ENCODE measurements at places on chromosomes 3 and 15.

GRCh38 chr3:40680685-40681657 is 156.2 kb downstream of the ZNF621 start:
- DNase-seq = no peak

- DNase-seq = no peak
These were observed 253.6 kb downstream of the UACA start for GRCh38 chr15:70509731-70510143.

- no peak for DNase-seq
These were observed 34.0 kb downstream of the DGKG start for GRCh38 chr3:186327912-186328487.

DNA sequence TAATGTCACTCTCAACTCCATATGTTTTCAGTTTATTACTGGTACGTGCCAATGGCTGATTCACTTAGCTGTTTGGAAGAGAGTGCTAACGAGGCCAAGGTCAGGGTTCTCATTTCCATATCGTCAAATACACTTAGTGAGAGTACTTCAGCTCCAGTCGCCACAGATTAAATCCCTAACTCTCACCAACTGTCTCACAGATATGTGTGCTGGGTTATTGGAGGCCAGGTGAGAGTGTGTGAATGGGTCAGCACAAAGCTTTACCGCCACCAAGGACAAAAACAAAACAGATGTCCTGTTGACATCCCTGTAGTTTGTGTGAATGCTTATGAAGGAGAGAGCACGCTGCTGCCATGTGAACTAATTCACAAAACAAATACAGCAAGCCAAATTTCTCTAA is 133.5 kb upstream of the TBL1XR1 start:
- DNase-seq = peak; percentile 24

DNA sequence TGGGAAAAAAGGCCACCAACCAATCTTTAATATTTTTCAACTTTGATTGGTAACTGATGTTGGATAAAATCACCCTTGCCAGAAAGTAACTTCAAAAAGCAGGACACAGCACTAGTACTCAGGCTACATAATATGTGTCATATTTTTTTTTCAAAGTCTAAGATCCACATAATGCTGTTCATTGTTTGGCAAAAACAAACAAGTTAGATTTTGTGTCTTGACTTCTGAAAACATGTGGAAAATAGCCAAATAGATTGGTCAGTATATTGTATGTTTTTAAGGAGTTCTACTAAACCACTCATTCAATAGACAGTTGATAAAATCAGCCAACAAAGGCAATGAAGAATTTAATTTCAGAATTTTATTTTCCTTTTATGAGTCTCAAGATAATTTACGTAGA is 111.7 kb upstream of the CCDC54 start:
- no peak for DNase-seq

DNA sequence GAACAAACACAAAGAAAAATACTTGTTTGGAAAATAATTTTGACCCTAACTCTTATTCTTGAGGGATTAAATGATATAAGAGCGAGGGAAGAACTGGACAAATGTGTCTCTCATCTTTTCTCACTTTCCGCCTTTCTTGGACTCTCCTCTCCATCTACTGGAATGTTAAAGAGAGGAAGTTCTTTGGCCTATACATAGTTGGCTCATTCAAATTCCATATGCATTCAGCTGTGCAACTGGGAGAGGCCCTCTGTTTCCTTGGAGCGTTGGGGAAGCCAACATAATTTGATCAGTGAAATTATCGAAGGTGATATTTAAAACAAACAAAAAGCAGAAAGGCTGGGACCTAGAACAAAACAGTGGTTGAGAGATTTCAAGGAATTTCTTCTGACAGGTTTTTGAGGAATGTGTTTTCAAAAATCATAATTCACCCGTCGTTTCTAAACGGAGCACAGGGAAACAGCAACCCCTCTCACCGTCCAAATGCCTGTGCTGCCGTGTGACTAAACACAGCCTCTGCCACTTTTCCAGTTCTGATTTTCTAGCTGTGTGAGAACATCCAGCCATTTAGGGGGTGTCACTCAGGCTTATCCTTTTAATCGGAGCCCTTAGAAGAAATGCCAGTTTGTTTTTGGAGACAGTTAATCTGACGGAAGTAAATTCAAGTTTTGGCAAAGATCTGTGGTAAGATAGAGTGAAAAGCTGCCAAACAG is 489.9 kb downstream of the SOX2 start:
- no peak for DNase-seq

DNA sequence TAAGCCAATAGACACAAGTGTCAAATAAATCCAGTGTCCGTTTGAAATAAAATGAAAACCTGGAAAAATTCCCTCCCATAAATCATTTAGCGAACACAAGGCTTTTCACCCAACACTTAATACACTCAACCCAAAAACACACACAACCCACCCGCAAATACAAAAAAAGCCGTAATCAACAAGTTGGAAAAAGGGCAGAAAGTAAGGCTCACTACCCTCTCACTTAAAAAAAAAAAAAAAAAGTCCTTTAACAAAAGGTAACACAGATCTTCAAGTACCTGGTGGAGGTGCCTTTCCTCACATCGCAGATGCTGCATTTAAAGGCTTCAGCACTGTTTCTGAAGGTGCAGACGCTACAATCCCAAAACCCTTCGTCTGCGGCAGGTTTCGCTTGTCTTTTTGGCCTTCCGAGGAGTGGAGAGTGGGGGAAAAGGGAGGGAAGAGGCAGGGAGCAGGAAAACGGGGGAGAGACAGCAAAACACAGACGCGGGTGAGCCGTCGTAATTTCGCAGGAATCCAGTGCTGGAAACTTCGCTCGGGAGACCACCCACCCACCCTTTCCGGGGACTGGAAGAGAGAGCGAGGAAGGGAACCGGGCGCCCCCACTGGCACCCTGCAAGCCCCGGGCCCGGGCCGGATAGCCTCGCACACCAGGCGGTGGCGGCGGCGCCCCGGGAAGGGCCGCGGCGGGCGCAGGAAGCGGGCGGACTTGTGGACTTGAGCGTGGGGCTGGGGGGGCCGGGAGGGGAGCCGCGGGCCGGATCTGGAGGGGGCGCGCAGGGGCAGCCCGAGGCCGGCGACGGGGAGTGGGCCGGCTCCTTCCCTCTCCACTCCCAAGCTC is 401.8 kb downstream of the SHQ1 start:
- DNase-seq = no peak

GRCh38 chr15:81357180-81357686 is 16.8 kb downstream of the TMC3 start:
- DNase-seq = no peak

GRCh38 chr3:123295171-123295900 is 93.6 kb downstream of the SEC22A start:
- no peak for DNase-seq
